Left renal cortex interstitium (tissue), 4 donors: ENCODE measurements at places on chromosomes 1 and 21. TPM values are rescaled to one million over a fixed set of nuclear protein-coding genes. Genes with fewer than 3 reads are reported as not detected.

PPIAL4G gene
- not detected for polyA plus RNA-seq

C1QC gene
- polyA plus RNA-seq = 9.4 TPM

DNA sequence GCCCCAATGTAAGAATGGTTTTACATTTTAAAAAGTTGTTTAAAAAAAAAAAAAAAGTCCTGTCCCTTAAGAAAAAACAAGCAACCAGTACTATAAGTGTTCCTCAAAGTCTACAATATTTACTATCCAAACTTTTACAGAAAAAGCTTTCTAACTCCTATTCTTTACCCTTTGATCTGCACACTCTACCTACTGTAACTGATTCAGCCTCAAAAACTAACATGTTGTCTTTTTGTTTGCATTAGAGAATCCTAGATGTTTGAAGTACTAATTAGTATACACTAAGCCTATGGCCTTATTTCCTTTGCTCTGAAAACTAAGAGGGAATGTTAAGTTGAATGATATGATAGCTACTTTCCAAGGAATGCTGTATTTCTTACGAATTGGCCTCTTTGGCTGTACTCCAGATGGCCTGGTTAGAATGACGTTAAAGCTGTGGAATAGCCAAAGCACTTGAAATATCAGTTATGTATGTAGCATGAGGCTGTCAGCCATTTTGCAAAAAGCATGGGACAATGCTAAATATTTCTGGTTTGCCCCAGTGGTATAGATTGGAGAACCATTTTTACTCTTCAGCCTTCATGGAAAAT is 234.8 kb downstream of the GPR52 start:
- peak; percentile 4 for DNase-seq

- DNase-seq = no peak
Observed at GRCh38 chr1:111723871-111724270, 15.3 kb downstream of the INKA2 start.

FMOD gene
- 60.7 TPM for polyA plus RNA-seq

PTPRF gene
- 244 TPM for polyA plus RNA-seq

GRCh38 chr21:16752475-16752857 is 760.4 kb upstream of the CXADR start:
- no peak for DNase-seq

DNA sequence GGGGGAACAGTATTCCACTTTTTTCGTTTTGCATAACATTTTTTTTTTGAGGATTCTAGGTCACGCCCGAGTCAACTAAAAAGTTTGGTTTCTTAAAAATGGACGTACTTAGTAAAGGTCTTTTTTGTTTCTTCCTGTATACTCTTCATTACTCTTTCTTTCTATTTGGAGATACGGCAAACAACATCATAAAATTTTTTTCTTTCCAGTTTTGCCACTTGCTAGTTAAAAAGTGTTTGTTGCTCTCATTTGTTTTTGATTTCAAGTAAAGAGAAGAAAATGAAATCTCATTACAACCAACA is 788 bp upstream of the MPC2 start:
- DNase-seq = no peak

GRCh38 chr1:183247484-183247883 is 61.4 kb downstream of the LAMC2 start:
- no peak for DNase-seq

REN gene
- 70.6 TPM for polyA plus RNA-seq

LCE6A gene
- not detected for polyA plus RNA-seq

- no peak for DNase-seq
Observed at GRCh38 chr1:225933072-225933471, 7.9 kb downstream of the LEFTY2 start.

FALEC gene
- polyA plus RNA-seq = not detected
